ENCODE measurements at places on chromosomes 4 and X.

DNA sequence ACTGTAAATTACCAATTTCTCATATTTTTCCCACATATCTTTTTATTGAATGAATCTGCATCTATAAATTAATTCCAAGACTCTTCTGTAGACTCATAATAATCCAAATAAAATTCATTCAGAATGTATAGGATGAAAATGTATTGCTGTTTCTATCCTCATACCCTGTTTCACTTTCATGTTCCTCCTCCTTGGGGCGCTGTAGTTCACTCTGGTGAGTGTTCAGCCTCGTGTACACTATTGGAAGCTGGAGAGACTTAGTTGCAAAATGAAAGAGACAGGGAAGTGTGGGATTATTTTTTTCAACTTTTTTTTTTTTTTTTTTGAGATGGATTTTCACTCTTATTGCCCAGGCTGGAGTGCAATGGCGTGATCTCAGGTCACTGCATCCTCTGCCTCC is 296.1 kb downstream of the TLL1 start:
- no peak for DNase-seq

DNA sequence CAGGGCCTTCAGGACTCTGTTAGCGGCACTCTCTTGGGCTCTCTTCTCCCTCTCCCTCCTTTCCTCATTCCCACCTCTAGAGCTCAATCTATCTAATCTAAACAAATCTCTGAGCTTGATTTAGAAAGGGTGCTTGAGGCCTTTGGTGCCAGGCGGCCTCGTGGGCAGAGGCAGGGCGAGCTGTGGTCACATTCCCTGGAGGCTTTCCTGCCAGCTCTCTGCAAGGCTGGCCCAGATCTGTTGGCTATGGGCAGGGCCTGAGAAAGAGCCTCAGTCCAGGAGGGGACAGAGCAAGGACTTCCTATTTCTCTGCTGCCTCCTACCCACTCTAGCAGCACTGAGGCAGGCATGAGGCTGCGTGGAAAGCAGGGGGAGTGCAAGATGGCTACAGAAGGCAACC is 38.6 kb downstream of the PJA1 start:
- DNase-seq: no peak

GRCh38 chr4:118113220-118113619 is 78.9 kb downstream of the NDST3 start:
- no peak for DNase-seq

DNA sequence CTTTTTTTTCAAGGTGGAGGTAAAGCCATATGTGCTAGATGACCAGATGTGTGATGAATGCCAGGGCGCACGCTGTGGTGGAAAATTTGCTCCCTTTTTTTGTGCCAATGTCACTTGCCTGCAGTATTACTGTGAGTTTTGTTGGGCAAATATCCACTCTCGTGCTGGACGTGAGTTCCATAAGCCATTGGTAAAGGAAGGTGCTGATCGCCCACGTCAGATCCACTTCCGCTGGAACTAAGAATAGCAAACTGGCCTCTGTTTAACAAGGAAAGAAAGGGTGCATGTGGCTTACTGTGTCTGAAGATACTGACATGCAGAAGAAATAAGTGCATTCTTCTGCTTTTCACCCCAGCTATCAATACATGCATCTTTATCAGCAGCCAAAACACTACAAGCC is 63.9 kb downstream of the CPEB2 start:
- no peak for DNase-seq

DNA sequence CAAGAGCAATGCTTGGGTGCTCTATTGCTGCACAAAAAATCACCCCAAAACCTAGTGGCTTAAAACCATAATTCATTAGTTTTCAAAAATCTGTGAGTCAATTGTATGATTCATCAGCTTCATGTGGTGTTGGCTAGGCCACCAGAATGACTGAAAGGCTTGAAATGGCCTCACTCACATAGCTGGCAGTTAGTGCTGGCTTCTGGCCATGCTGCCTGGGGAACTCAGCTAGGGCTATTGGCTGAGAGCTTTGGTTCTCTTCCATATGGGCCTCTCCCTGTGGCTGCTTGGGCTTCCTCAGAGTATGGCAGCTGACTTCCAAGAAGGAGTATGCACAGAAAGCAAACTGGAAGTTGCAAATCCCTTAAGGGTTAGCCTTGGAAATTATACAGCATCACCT is 3.1 kb upstream of the MTMR1 start:
- DNase-seq: no peak

DNA sequence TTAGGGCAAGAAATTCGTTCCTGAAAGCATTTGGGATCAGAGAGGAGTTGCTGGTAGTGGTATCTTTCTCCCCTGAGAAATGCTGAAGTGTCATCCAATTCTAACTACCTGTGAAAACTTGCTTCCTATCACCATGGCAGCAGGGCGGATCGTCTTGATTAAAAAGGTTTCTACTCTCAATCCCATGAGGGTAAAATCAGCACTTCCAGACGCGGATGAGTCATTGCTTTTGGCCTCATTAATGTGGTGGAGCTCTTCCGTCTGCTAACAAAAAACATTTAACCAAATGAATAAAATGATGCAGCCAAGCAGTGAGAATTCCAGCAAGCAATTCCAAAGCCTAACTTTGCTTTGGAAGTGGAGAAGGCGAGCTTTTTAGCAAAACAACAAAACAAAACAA is 325.6 kb downstream of the CAMK2D start:
- DNase-seq: no peak

Data from activated CD4-positive, alpha-beta T cell treated with anti-CD3 and anti-CD28 coated beads for 1 hour (primary cell).